NCI-H2029 treated with DMSO at 0.1 percent for 48 hours (cell line): ENCODE measurements at places on chromosomes 7 and 10.

DNA sequence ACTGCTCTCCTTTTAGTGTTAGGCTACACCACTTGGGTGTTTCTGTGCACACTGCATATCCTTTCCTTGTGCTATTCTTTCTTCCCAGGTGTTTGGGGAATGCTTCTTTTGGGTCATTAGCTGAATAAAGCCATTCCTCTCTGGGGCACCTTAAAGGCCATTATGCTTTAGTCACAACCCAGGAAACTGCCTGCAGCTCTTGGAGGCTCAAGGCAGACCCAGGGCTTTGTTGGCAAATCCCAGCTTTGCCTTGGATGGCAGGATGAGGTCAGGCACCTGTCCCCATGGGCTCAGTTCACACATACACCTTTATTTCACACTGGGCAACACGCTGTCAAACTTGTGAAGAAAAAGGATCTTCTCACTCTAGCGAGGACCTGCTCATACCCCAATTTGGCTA is 460.6 kb downstream of the CCSER2 start:
- DNase-seq, result no peak

GRCh38 chr7:139358541-139359365 is 941 bp upstream of the LUC7L2 start:
- no peak for DNase-seq

DNA sequence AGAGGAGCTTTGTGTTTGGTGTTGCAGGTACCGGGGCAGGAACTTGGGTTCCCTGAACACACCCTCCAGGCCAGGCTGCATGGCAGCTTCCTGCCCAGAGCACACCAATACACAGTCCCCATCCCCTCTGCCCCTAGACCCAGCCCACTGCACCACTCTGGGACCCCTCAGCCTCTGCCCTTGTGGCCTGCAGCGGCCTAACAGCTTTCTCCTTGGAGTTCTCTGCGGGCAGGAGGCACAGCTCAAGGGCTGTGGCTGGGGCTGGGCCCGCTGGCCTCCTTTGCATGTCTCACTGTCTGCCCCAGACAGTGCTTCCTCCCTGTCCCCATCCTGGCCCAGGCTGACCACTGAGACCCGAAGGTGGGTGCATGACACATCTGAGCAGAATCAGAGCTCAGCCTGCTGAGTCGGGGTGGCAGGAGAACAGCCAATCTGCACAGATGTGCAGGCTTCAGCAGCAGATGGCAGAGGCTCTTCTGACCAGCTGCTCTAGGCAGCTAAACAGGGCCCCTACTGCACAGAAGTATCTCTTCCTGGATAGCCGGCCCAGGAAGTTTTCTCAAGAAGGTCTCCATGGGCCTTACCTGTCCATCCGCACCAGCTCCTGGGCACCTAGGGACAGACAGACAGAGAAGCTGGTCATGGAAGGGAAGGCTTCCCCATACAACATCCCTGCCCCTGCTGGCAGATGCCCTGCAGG is 20.8 kb downstream of the VSIR start:
- DNase-seq, result no peak

- DNase-seq, result no peak
Measured at GRCh38 chr10:11715815-11716494, 26.2 kb upstream of the ECHDC3 start.

DNA sequence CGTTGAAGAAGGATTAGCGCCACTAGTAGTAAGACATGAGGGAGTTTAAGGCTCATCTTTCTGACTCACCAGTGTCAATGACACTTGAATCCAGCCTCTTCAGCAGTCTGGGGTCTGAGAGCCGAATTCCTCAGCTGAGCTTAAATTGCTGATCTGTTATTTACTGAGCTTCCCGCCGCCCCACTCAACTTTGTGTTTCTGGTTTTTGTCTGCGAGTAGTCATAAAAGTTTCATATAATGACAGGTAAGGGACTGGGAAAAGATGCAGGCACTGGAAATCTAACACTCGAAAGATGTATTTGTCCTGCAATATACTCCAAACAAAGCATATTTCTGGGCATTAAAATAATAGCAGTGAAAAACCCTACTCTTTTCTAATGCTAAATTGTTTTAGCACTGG is 51.2 kb upstream of the RELN start:
- peak; percentile 27 for DNase-seq

DNA sequence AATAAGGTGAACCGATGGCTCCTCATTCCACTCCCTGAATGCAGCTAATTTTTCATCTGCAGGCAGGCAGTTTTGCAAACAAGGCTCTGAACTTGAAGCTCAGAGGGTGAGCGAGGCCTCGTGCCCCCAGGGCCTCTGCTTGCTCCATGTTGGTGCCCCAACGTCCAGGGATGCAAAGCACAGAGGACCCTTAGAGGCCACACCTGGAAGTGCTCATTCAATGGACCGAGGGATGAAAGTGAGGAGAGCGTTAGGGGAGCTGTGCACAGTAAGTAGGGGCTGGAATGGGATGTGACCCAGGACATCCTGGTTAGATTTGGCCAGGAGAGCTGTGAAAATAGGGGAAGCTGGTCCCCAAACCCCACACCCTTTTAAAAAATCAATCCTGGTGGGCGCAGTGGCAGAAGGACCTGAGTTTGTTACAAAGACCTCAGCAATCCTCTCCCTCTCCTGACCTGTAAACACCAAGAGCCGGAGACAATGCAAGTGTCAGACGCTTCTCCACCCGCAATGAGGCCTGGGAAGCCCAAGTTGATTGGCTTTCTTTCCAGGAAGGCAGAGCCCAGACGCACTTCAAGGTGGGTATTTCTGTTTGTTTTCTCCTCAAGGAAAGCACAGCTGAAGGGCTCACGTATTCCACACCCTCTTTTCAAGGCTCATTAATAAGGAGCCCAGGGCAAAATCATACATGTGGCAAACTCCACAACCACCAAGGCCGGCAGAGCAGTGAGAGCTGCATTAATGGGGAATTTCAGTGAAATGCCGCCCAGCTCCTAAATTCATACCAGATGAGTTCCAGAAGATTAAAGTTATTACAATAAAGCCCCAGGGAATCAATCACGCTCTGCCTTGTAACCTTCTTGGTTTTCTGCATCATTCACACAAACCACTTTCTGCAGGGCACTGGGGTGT is 14.1 kb upstream of the CXCL12 start:
- DNase-seq, result no peak

GRCh38 chr7:55255496-55256445 is 109.4 kb upstream of the LANCL2 start:
- peak; percentile 47 for DNase-seq

DNA sequence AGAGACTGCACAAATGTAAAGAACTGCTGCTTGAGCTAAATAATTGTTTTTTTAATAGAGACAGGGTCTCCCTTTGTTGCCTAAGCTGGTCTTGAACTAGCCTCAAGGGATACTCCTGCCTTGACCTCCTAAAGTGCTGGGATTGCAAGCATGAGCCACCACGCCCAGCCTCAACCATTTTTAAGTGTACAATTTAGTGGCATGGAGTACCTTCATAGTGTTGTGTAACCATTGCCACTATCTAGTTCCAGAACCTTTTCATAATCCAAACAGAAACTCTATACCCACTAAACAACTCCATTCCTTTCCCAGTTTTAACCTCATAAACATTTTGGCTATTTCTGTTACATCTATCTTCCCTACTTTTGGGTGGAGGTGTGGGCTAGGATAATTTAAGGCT is 6.7 kb downstream of the EIF4H start:
- no peak for DNase-seq

DNA sequence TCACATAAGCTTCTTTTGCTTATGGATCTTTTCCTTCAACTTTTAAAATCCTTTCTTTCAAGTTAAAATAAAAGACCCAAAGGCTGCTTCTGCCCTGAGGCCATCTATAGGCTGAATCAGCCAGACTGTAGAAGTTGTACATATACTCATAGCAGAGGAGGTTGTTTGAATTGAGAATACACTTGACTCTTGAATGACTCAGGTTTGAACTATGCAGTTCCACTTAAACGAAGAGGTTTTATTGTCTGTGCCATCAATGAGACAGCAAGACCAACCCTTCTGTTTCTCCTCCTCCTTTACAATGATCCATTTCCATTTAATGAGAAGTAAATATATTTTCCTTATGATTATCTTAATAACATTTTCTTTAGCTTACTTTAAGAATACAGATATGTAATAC is 5.8 kb downstream of the ZNF365 start:
- DNase-seq, result no peak

GRCh38 chr7:92421676-92422435 is 25.4 kb upstream of the GATAD1 start:
- peak; percentile 90 for DNase-seq

DNA sequence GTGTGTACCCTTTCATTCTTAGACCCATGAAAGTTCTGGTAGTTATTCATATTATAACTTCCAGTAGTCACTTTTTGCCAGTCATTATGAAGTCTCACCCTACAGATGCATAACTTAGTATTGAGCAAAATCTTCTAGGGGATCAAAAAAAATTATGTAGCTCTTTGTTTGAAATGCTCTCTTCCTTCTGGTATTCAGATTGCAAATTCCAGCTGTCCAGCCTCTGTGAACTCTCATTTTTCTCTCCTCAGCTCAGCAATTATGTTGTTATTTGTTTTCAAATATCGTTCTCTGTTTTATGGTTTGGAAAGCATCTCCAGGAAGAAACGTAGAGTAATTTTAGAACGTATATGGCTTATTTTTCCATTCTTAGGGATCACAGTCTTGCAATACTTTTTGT is 442.5 kb downstream of the SEMA3D start:
- no peak for DNase-seq

DNA sequence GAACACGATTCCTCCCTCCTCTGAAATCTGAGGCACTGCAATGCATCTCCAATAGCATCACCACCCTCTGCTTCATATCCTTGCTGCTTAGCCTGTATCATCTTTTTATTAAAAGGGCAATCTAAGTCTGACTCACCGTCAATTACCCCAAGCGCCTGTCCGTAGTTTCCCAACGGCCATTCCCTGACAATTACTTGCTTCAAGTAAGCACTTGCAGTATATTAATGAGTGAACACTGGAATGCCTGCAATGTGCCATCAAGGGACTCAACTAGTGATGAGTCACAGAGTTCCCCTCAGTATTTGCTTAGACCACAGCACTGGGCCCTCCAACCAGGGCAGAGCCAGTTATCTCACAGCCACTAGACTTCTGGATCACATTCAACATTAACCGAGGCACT is 19.5 kb upstream of the PPP1R3C start:
- DNase-seq, result no peak

GRCh38 chr7:16431646-16432424 is 10.5 kb upstream of the CRPPA start:
- no peak for DNase-seq

- DNase-seq, result no peak
Measured at GRCh38 chr7:147885869-147886268, 704.7 kb upstream of the C7orf33 start.

- peak; percentile 95 for DNase-seq
Measured at GRCh38 chr7:50962962-50963374, 180.3 kb upstream of the GRB10 start.

- no peak for DNase-seq
Measured at GRCh38 chr7:132280335-132280734, 295.9 kb downstream of the PLXNA4 start.

- DNase-seq, result no peak
Measured at GRCh38 chr10:119190954-119191785, 12.6 kb upstream of the PRDX3 start.

DNA sequence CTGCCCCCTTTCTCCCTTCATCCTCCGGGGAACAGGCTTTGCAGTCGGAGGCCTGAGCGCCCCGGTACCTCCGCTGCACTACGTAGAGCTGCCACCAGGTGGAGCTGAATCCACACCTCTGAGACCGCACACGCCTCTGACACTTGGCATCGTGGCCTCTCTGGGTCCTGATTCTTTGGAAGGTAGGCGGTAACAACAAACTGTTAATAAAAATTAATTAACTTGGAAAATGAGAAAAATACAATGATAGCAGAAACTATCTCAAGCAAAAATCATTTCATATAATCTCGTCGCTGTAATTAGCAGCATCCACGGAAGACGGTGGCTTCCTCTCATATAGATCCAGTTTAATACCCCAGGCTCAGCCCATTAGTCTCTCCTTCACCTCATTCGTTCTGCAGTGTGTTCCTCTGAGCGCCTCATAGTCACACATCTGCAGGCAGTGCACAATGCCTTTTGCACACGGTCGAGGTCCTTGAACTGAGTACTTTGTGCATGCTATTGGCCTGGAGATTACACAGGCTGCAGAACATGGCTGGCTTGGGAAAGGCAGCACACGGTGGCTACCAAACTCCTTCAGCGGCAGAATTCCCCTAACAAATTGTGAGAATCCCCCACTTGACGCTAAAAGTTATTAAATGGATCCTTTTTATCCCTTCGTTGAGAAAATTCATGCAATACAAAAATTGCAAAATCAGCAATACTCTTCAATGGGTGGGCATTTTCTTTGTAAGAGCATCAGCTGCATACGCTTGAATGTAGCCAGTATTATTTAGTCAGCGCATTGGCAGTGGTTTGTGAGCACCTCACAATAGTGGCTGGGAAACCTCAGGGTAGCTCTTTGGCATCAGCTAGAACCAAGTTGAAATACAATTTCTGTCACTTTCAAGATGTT is 18.7 kb downstream of the OR9A2 start:
- peak; percentile 25 for DNase-seq

DNA sequence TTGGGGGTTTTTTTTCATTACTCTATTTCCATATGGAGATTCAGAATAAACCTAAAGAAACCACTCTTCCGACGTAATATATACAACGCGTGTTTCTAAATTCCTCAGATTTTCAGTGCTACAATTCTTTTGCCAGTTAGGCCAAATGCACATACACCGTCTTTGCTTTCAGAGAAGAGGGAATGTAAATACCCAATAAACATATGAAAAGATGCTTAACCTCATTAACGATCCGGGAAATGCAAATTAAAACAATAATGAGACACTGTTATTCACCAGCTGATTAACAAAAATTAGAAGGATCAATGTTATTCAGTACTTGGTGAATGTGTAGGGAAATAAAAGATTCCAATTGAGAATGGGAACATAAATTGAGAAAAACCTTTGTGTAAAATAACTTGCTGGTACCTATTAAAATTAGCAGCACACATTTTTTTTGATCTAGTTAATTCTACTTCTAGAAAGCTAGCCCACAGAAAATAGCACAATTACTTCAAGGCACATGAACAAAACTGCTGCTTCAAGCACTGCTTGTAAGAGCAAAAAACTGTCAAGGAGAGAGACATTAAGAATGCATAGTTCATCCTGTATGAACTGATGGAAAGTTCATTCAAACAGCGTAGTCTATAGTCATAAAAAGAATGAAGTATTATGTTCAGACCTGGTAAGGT is 56.7 kb downstream of the FGFR2 start:
- DNase-seq, result no peak

- no peak for DNase-seq
Measured at GRCh38 chr7:106017657-106018056, 54.6 kb downstream of the CDHR3 start.
